Skeletal muscle cell (primary cell): ENCODE measurements at places on chromosomes 2 and 18.

- no peak for DNase-seq
These were observed 198.9 kb downstream of the CDCA7 start for GRCh38 chr2:173553593-173553992.

DNA sequence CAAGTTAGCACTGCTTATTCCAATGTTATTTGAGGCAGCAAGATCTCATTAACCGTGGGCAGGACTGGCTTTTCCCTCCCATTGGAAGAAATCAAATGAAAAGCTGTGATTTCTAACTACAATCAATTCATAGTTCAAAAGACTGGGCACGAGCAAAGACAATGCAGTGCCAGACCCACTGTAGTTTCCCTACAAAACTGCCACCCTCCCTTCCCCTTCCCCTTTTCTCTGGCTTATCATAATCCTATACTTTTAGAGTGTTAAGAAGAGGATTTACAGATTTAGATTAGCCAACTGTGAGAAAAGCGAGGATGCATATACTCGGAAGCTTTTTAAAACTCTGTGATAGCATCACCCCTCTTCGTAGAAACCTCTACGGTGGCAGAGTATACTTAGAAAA is 260.4 kb downstream of the STK39 start:
- no peak for DNase-seq

- no peak for DNase-seq
These were observed 58.9 kb downstream of the ATP8B1 start for GRCh38 chr18:57744211-57744694.

DNA sequence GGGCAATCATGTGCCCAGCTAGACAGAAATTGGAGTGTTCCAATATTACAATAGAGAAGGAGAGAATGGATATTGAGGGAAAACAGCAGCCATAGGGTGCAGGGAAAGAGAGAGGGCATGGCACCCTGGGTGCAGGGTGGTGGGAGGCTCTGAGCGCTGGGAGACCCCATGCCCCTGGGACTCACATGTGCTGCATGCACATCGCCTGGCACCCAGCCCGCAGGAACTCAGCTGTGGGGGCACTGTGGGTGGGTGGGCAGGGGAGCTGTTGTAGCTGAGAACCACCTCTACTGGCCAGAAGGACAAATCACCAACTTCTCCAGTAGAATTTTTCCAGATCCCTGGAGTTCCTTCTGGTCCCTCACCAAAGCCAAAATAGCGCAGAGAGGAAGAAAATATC is 7.2 kb upstream of the NEURL3 start:
- no peak for DNase-seq

- peak; percentile 5 for DNase-seq
These were observed 109.3 kb downstream of the MBP start for GRCh38 chr18:77023102-77023782.
